ENCODE measurements at places on chromosomes 3 and 15.

DNA sequence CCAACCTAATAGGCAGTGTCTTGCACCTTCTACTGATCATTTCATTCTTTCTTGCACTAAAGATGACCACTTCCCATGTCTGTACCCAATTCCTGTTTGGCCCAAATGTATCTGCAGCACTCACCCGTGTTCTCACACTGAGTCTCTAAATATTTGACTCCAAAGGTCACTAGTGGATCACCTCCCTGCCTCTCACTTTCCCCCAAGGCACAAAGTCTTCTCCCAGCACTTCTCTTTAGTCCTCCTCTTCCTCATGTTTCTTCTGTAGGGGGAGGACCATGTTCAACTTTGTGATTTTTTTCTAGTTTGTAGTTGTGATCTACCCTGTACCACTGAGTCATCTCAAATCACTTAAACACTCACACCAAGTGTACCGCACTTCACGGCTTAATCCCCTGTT is 13.9 kb downstream of the NR1I2 start:
- DNase-seq: no peak

DNA sequence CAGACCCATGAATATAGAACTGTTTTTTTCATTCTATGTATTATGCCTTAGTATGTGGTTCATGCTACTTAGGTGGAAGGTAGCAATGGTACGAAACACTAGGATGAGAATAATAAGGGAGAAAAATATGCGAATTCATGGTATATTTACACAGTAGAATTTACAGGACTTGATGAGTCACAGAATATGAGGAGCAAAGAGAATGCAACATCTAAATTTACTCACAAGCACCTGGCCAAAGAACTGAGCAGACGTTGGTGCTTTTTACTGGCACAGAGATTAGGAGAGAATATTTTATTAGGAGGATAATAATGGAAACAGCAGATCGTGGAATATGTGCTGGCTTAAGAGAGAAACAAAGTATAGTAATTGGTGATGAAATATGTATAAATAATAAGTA is 785.4 kb upstream of the ROBO1 start:
- DNase-seq: no peak

- no peak for DNase-seq
Measured at GRCh38 chr3:126135071-126135405, 45.3 kb downstream of the ALDH1L1 start.

GRCh38 chr3:16260046-16260445 is 4.7 kb downstream of the DPH3 start:
- DNase-seq: no peak

DNA sequence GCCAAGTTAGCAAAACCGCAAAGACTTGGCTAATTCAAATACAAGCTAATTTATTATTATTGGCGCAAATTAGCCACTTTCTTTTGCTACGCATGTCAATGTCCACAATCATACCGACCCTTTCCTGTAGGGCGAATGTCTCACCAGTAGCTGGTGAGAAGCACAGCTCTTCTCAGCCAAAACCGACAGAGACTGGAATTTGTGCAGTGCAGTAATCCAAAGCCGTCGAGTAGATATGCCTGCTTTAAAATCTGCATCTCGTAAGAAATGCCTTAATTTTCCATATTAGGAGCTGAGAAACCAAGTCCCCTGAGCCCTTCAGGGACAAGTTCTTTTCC is 614 bp upstream of the MINDY2 start:
- peak; percentile 83 for DNase-seq

DNA sequence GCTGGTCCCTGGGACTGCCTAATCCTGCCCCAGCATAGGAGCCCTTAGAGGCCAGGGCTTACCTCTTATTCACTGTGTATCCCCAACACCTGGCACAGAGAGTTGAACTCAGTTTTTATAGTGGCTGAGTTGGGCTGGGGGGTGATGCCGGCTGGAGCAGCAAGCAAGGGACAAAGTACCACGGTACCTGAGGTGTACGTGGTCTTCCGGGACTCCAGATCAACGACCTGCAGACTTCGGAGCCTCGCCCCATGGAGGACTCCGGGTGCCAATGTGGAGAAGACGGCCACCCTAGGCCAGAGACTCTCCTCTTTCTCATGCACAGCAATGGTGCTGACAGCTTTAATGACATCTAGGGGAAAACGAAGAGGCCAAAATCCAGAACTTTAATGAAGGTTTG is 8.1 kb downstream of the WDR73 start:
- DNase-seq: no peak

DNA sequence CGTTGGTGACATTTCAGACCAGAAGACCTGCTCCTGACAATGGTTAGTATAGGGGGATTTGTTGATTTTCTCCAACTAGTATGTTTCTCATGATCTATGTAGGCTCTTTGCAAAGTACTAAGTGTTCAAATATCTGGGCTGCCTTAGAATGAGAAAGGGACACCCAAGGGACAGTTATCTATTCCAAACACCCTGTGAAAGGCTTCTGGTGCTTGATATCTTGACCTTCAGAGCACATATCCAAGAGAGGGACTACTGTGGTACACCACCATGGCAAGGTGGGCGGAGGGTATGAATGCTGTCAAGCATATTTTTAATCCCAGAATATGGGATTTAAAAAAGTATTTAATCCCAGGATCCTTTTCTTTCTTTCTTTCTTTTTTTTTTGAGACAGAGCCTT is 1.1 kb downstream of the FANCD2OS start:
- DNase-seq: no peak

DNA sequence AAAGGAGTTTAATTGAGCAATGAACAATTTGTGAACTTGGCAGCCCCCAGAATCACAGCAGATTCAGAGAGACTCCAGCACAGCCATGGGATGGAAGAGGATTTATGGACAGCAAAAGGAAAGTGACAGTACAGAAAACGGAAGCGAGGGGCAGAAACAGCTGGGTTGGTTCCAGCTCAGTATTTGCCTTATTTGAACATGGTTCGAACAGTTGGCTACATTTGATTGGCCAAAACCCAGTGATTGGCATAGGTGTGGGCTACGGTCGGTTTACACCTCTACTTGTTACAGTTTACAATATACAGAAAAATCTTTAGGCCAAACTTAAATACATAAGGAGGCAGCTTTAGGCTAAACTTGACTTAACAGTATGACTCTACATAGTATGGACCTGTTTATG is 9.7 kb upstream of the MAP3K13 start:
- DNase-seq: no peak

DNA sequence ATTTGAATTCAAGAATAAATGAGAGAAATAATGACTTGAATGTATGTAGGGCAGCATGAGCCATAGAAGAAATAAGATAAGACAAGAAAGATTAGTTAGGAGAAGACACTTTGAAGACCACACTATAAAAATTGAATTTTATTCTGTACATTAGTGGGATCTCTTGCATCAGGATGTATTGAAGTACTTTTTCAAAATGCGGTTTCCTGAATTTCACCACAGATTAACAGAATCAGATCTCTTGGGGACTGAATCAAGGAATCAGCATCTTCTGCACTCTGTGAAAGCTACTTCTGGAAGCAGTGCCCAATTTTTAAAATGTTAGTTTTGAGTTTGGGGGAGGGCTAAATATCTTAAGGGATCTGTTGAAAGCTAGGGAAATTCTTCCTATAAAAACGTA is 763.9 kb upstream of the GOLIM4 start:
- no peak for DNase-seq

DNA sequence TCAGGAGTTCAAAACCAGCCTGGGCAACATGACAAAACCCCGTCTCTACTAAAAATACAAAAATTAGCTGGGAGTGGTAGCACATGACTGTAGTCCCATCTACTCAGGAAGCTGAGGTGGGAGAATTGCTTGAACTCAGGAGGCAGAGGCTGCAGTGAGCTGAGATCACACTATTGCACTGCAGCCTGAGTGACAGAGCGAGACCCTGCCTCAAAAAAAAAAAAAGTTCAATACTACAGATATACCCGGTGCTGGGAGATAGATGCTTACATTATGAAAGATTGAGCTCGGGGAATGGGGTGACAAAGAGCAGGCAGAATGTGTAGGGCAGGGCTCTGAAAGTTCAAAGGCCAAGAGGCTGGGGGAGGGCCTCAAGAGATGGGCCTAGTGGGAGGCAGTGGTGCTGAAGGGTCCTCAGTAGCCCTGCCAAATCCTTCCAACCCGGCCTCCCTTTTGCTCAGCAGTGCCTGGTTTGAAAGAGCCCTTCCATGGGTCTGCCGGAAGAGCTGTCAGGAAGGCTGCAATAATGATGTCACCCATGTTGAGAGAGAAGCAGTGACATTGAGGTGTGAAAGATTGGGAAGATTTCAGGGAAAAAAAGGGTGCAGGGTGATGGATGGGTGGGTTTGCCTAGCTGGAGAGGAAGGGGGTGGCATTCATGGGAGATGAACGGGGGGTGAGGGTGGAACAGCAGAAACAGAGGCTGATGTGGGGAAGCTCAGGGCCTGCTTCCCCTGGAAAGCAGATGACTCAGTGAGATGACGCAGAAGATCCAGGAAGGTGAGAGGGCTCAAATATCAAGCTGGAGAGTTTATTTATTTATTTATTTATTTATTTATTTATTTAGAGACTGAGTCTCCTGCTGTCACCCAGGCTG is 20.0 kb upstream of the IREB2 start:
- no peak for DNase-seq

DNA sequence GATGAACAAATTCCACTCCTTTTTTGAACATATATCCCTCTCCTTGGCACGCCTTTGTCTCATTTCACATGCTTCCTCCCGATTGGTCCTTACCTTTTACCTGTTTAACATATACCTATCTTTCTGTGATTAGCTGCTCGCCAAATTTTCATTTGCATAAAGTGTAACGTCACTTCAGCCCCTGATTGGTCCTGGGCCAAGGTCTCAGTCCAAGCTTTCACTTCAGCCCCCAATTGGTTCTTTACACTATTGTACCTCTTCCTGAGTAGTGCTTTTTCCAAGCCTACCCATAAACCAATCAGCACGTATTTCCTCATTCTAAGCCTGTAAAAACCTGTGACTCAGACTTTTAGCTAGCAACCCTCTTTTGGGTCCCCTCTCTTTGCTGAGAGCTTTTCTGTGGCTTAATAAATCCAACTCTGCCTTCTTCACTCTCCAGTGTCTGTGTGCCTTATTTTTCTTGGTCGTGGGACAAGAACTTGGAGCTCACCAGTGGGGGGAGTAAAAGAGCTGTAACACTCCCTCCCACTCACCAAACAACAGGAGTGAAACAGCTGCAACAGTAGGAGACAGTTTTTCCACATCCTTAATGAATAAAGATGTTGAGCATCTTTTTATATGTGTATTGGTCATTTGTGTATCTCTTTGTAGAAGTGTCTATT is 584 bp upstream of the XCR1 start:
- no peak for DNase-seq

DNA sequence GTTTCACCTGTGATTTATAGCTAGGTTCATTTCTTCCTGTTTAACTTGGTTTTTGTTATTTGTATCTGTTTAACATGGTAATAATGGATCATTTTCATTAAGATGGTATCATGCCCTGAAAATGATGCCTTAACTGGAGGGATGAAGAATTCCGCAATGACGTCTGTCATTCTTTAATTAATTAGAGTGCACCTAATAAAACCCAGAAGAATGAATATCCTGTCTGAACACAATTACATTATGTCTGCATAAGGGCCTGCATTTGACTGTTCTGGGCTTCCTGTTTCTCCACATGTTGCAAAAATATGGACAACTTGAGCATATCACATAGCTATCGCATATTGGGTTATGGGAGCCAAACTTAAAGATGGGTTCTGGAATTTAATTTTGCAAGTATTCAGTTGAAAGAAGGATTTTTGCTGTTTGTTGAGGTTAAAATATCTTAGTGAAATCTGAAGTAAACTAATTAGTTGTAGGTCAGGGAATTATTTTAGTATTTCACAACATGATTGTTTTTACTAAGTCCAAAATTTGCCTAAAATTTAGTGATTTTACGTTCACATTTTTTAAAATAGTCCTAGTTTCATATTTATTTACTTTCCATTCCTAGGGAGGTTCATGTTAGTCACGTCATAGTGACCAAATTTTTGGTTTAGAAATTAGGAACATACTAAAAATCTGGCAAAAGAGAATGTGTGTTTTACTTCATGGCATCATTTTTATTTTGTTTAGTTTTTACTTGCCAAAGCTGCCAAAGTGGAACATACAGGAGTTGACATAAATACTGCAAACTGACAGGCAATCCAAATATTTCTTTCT is 321.0 kb upstream of the TGFBR2 start:
- DNase-seq: no peak

Data from NCI-H1105 treated with DMSO at 0.1 percent for 48 hours (cell line).